ENCODE measurements at places on chromosomes 12 and 14.

- DNase-seq, result no peak
These were observed 458 bp downstream of the SSPN start for GRCh38 chr12:26195641-26196420.

GRCh38 chr14:96863327-96863985, 66.3 kb downstream of the VRK1 start:
- DNase-seq, result no peak

DNA sequence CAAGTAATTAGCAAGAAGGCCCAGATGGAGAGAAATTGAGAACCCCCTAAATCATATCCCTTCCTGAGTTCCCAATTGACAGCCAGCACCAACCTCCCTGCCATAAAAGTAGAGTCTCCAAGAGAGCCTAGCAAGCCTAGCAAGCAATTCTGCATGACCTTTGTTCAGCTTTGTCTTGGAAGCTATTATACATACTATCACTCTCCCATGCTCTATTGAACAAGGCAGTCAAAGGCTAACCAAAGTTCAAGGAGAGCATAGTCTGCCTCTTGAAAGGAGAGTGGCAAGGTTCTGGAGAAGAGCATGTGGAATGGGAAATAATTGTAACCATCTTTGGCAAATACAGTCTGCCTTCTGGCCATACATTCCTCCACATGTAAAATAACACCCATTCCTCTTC, 7.8 kb downstream of the ACOT4 start:
- DNase-seq, result no peak

- DNase-seq, result no peak
These were observed 8.5 kb downstream of the RDH12 start for GRCh38 chr14:67710209-67710608.

Data from stimulated activated CD4-positive, alpha-beta T cell treated with anti-CD3 and anti-CD28 coated beads, TNF-alpha, amount 100 ng/mL, for 24 hours (primary cell).